ENCODE measurements at places on chromosomes 11 and 22.

DNA sequence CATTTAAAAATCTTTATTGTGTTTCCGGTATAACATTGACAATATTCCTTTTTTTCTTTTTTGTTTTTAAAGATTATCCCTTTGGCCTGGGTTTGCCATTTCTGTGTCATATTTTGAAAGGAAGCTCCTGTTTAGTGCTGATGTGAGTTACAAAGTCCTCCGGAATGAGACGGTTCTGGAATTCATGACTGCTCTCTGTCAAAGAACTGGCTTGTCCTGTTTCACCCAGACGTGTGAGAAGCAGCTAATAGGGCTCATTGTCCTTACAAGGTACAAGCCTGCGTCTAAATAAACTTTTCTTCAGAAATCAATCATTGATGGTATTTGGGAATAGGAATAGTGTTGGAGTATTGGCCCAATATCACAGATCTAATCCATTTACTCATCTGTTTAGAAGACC is 19.8 kb downstream of the PIWIL4 start:
- DNase-seq, result no peak

- no peak for DNase-seq
These were observed 44.6 kb downstream of the YAP1 start for GRCh38 chr11:102154806-102155205.

DNA sequence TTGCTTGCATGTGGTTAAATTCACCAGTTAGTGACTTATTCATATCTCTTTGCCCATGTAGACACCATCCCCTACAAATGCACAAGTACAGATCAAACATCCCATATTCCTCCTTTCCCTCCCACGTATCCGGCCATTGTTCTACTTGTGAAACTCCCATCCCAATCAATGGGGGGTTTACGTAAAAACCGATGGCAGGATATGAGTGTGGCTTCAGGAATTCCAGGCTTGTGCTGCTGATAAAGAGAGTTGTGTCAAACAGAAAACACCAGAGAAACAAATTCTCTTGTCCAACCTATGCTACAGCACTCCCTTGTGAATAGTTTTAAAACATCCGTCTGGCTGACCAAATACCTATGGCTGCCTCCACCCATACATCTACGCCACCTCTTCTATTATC is 15.5 kb downstream of the FLI1 start:
- no peak for DNase-seq

DNA sequence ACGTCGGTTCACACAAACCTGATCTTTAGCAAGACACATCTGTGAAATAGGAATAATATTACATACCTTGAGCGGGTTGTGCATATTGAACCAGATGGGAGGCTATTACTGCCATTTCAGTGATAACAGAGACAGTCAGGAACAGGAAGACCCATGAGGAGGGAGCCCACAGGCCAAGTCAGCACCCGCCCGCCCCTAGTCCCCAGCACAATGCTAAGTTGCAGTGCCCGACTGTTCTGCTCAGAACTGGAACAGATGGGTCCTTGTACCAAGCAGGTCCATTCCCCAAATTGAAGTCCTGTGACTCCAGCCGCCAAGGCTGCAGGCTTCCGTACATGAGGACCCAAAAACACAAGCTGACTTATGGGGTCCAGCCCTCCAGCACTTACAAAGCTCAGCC is 9.3 kb downstream of the CXCR5 start:
- DNase-seq, result no peak

DNA sequence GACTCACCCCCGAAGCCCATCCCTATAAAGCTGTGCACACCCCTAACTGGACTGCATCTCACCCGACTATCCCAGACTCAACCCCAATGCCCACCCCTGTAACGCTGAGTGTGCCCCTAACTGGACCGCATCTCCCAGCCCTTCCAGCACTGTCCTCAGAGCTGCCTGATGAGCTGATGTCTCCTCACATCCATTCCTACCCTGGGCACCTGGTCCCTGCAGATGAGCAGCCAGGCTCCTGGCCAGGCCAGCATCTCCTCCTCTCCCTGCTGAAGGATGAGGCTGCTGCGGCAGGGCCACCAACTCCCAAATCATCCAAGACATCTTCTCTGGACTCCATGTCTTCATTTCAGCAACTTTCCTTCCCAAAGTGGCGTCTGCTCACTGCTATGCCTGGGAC is 332.1 kb downstream of the CTTN start:
- DNase-seq, result no peak

- no peak for DNase-seq
These were observed 710 bp upstream of the THY1 start for GRCh38 chr11:119423509-119424254.

GRCh38 chr11:40722179-40722795 is 737.2 kb downstream of the LRRC4C start:
- DNase-seq, result peak; percentile 36

DNA sequence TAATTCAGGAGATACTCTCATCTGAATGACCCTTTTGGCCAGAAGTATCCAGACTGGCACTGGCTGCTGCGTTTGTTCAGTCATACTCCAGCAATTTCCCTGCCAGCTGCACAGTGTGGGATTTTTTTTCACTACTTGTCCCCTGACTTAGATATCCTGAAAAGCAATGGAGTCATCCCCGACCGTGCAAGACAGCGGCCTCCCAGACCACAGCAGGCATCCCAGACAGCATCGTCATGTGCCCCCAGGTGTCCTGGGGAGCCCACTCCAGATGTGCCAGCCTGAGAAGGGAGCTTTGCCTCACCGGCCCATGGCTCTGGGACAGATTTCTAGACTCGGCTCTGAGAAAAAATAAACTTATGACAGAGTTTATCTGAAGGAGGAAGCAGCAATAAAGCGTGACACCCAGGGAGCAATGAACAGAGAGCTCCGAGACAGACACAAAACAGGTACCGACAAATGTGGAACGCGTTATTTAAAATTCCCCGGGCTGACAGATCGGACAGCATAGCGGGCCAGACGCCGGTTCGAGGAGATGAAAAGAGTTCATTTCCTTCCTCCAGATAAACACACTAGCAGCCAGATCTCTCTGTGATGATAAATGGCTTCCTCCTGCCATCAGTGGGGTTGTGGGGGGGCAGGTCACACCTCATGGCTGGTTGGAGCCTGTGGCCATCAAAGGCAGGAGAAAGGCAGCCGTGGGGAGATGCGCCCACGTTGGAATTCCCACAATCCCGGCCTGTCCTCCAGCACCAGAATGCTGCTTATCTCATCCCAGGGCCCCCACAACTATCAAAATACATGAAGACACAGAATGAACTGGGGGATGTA is 106.4 kb upstream of the FGF3 start:
- DNase-seq, result no peak

- DNase-seq, result no peak
These were observed 6.1 kb downstream of the C11orf91 start for GRCh38 chr11:33694346-33695050.

DNA sequence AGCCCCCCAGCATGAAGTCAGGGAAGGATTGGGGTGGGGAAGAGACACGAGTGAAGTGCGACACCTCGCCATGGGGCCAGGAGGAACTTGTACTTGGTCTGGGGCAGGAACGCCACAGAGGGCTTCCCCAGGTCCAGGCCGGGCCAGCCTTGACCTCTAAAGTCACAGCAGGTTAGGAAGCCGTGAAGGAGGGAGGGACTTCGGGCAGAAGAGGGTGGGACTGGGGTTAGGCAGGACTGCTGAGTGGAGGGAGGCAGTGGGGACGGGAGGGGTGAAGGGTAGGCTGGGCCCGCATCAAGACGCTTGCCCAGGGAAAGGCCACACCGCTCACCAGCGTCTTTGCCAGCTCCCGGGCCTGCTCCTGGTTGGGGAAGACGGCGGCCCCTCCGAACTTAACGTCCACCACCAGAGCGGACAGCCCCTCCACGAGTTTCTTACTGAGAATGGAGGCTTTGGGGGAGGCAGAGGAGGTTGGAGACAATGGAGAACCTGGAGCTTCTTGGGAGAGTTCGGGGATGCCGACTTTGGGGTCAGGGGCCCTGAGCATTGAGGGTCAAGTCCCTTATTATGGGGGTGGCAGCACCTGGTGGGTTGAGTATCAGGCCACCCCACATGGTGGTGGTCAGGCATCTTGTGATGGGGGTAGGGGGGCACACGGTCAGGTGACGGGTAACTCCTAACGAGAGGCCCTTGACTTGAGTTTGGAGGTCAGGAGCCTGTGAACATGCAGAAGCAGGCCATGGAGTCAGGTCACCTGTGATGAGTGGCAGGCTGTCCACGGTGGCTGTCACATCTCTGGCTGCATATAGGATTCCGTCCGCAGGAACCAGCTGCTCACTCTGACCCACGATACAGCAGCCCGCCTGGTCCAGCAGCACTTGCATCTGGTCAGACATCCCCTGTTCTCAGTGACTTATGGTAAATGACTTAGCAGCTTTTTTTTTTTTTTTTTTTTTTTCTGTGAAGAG is 1.7 kb upstream of the SCO2 start:
- DNase-seq, result peak; percentile 71

- peak; percentile 62 for DNase-seq
These were observed 36.0 kb downstream of the PRCP start for GRCh38 chr11:82864268-82864667.

GRCh38 chr11:70727899-70728620 is 329.7 kb downstream of the CTTN start:
- DNase-seq, result no peak

GRCh38 chr11:66325263-66325671 is 8.4 kb upstream of the CD248 start:
- peak; percentile 79 for DNase-seq

DNA sequence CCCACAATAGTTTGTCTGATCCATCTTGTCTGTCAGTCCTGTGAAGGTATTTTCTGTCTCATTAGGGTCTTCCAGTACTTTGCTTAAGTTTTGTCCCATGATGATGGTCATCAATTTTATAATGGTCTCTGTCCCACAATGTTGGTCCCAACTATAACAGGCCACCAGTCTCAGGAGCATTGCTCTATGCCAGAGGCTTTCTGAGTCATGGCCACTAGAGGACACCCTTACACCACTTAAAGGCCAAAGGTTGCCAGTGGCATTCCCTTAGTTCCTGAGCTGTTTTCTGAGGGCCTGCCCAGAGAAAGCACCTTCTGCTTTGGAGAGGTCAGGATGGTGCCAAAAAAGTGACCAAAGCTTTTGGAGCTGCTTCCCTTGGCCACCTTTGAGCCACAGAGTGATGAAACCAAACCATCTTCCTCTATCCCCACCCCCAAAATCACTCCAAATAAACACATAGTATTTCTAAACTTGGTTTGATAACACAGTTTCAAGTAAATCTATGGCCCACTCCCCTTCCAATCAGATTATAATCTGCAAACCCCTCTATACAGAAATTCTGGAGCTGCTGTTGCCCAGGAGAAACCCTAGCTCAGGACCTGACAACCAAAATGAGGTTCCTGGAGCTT is 19.3 kb downstream of the EIF3F start:
- DNase-seq, result peak; percentile 70

DNA sequence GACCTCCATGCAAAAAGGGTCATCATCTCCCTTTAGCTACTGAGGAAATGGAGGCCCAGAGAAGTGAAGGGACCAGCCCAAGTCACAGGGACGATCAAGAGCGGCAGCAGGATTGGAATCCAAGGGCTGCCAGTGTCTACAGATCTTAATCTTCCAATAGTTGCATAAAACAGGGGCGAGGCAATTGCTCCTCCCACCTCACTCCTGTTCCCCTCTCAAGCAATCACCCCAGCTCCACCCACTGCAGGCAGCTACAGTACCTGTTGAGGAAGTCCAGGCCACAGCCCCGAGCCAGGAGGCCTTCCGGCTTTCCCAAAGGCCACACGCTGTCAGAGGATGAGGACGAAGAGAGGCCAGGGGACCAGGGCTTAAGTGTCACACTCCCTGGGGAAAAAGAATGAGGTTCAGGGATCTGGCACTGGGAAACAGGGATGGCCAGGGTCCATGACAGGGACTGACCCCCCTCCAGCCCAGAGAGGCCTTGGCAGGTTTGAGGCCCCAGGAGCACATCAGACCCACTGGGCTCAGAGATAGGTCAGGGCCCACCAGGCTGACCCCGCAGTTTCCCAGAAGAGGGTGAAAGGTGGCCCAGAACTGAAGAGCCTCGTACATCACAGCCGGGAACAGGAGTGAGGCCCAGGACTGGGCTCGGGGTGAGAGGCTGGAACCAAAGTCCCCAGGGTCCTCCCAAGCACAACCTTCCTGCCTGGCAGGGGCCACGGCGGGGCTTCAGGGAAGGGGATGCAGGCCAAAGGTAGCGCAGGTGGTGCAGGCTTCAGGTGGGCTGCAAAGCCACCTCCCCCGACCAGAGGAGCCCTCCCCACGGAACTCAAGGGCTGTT is 16.4 kb upstream of the MFNG start:
- no peak for DNase-seq

GRCh38 chr11:82775736-82776346 is 42.2 kb upstream of the FAM181B start:
- peak; percentile 81 for DNase-seq

GRCh38 chr11:132050049-132050448 is 679.6 kb downstream of the NTM start:
- DNase-seq, result no peak

DNA sequence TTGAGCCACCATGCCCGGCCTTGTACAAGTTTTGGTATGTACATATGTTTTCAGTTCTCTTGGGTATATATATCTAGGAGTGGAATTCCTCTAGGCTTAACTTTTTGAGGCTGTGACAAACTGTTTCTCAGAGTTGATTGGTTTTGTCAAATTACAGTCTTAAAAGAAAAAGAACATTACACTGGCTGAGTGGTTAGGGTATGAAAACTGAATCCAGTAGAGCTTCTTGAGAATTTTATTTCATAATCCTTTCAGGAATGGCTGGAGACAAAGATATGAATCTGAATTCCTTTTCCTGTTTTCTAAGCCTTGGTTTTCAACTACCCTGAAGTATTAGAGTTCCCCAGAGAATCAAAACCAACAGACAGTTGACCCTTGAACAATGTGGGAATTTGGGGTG is 6.5 kb downstream of the METTL15 start:
- DNase-seq, result no peak

GRCh38 chr11:83054001-83054400 is 17.7 kb downstream of the RAB30 start:
- peak; percentile 63 for DNase-seq

DNA sequence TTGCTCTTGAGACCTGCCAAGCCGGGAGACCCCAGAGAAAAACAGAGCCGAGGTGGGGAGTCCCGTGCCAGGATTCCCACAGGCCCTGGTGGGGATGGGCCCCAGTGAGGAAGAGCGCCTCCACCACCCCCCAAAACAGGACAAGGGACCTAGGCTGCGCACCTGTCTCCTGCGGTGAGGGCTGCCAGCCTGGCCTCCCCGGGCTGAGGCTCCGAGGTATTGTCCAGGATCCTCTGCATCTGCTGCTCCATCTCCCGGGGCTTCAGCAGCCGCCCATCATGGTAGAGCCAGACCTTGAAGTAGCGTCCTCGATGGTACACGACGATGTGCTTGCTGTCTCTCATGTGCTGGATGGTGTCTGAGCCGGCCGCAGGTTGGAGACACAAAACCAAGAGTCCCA is 33.3 kb upstream of the TESMIN start:
- no peak for DNase-seq

GRCh38 chr11:22432291-22433093 is 94.3 kb downstream of the SLC17A6 start:
- DNase-seq, result no peak

- no peak for DNase-seq
These were observed 707 bp upstream of the CD151 start for GRCh38 chr11:831961-832528.

- no peak for DNase-seq
These were observed 227.0 kb downstream of the ADAMTS15 start for GRCh38 chr11:130675371-130675821.

Measured in NAMALWA (cell line).